GM13977 (cell line): ENCODE measurements at places on chromosomes 1 and 21.

DNA sequence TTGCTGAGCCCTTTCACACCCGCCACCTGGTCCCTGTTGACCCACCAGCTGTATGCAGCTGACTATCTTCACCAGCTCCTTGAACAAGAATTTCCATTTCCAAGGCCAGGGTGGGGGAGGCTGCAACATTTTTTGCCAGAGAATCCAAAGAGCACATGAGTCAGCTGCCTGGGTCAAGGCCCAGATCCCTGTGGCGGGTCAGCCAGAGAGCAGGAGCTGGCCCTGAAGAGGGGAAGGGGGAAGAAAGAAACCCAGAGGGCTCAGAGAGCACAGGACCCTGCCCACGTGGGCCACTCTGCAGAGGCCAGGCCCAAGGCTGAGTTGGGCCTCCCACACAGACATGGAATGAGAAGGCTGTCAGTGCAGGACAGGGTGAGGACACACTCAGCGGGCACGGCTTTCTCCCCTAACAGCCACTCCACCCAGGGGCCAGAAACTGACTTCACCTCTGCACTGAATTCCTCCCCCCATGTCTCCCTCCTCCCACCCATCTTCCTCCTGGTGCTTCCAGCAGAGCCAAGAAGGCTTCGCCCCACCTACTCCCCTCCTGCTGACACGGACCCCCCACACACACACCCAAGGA, 28.9 kb downstream of the S100A6 start:
- DNase-seq: no peak

GRCh38 chr1:27624467-27625178, 10.4 kb downstream of the FGR start:
- no peak for DNase-seq

DNA sequence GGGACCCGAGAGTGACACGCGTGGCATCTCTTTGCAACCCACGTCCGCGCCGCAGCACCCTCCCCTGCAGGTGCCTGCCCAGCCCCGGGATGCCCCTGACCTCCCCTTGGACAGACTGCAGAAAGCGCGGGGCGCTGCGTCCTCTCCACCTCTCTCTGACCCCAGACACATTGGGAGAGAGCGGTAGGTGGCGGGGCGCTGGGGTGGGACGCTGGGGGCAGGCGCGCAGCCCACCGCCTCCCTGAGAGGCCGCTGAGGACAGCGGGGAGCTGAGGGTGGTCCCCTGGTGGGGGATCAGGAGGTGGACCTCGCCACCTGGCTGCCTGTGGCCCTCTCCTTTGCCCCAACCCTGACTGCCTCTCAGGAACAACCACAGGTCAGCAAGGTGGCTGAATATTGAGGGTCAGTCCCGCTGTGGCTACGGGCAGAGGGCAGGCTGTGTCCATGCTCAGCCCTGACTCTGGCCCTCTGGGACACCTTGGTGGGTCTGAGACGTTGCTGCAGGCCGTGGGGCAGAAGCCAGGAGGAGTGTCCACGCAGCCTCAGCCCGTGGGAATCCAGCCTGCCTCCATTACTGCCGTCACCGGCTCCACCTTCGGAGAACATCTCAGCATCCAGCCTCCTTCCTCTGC, 761 bp upstream of the UBE2J2 start:
- no peak for DNase-seq

DNA sequence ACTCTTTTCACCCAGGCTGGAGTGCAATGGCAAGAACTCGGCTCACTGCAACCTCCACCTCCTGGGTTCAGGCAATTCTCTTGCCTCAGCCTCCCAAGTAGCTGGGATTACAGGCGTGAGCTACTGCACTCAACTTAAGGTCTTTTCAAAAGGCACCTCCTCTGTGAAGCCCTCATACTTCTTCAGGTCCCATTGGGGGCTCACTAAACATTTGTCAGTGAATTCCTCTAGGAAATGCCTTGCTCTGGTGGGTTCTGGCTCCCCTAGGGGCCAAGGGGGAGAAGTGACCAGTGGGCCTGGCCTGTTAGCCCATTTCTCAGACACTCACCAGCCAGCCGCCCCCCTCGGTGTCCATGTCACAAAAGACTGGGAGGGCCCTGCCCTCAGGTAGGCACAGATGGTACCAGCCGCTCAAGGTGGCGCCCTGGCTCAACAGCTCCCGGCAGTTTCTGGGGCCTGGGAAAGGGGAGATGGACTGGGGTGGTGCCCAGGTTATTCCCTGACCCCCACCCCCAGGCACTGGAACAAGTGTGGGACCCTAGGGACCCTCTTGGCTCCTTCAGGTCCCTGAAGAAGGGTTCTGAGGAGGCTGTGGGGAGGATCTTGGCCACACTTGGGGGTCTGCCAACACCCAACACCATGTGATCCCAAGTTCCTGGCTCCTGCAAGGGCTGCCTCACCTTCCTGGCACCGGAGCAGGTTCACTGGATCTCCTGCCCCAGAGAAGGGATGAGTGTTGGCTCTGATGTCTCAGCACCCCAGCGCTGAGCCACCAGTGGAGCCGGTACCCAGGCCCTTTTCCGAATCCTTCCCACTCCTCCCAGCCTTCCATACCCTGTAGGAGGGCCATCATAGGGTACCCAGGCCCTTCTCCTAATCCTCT, 1.6 kb downstream of the FCN3 start:
- DNase-seq: no peak

DNA sequence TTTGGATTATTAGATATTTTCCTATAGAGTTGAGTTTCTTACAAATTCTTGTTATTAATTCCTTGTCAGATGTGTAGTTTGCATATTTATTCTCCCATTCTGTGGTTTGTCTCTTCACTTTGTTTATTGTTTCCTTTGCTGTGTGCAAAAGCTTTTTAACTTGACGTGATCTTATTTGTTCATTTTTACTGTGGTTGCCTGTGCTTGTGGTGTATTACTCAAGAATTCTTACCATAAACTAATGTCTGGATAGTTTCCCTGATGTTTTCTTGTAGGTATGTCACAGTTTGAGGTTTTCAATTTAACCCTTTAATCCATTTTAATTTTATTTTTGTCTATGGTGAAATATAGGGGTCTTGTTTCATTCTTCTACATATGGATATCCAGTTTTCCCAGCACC, 72.1 kb upstream of the LHX8 start:
- no peak for DNase-seq

DNA sequence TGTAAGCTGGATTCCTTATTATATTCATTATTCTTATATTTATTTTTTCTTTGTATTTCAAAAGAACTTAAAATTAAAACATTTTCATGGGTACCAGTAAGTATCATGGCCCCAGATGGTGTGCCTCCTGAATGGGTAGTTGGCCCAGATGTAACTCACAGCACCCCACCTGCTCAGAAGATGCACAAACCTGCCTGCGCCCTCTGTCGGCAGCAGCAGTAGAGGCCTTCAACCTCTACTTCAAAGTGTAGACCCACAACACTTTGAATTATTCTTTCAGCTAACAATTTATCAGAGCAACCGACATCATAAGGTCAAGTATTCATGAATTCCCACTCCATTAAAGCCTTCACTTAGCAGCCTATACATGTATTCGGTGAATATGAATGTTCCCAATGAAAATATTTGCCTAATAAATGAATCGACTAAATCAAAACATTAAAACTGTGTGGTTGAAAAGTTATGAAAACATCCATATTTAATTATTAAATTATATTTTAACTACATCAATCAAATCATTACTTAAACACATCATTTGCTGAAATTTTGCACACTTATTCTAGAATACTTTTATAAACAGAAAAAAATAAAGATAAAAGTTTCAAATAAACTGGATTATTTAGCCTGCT, 25.4 kb downstream of the PIGM start:
- DNase-seq: peak; percentile 80

- no peak for DNase-seq
Observed at GRCh38 chr1:236890152-236891056, 95.3 kb downstream of the MTR start.

- no peak for DNase-seq
Observed at GRCh38 chr1:68958958-68959357, 462.1 kb upstream of the DEPDC1 start.

DNA sequence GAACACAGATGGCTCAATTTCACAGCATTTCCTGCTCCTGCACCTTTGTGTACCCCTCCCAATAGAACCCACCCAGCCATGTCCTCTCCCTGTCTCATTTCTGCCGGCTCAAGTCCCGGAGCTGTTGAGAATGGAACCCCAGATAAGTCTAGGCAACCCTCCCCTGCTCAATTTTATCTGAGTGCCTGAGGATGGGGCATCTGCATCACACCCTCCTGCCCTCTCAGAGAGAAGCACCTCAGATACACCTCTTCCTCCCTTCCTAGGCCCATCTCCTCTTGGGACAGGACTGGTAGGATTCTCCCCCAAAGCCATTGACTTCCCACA, 1.1 kb downstream of the KIF21B start:
- no peak for DNase-seq

- no peak for DNase-seq
Observed at GRCh38 chr1:175978926-175979325, 228.2 kb downstream of the COP1 start.

- no peak for DNase-seq
Observed at GRCh38 chr1:92662048-92662447, 122.9 kb downstream of the EVI5 start.

- no peak for DNase-seq
Observed at GRCh38 chr1:108503062-108503733, 53.1 kb downstream of the NBPF6 start.

DNA sequence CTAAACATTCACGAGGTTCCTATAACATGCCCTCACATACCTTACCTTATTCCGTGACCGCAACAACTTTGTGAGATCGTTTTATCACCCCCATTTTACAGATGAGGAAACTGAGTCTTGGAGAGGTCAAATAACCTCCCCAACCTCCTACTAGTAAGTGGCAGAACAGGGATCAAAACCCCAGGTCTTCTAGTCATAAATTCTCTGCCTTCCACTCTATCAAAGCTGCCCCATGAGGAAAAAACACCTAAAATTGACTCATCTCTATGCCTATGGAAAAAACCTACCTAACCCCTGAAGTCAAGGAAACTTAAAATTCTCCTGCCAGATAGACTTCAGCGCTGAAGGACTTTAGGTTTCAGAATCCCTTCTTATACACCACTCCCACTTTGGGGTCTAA, 69.5 kb upstream of the ERRFI1 start:
- no peak for DNase-seq

GRCh38 chr1:1022302-1023009, 2.5 kb downstream of the AGRN start:
- DNase-seq: no peak

DNA sequence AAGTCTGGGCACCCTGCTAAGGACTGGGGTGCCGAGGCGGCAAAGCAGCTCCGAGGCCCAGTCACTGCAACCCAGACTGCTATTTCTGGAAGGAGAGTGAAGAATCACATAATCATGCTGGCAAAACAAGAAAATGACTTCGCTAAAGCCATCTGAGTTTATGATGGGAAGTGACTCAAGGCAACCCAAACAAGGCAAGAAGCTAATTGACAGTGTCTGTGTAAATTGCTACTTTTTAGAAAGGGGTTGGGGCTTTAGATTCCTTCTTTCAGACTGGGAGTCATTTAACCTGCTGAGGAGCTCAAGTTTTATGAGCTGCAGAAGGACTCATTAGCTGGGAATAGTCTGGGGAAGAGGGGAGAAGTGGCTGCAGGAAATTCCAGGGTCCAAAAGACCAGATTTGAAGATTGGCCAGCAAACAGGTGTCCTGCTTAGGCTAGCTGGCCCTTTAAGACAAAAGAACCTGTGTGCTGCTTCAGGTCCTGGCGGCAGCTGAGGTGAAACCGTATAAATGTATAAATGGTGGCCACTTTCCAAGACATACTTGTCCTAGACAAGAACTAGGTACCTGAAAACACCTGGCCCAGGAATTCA, 28.1 kb downstream of the TSHB start:
- no peak for DNase-seq

GRCh38 chr1:1011396-1011949, 1.8 kb upstream of the ISG15 start:
- no peak for DNase-seq

DNA sequence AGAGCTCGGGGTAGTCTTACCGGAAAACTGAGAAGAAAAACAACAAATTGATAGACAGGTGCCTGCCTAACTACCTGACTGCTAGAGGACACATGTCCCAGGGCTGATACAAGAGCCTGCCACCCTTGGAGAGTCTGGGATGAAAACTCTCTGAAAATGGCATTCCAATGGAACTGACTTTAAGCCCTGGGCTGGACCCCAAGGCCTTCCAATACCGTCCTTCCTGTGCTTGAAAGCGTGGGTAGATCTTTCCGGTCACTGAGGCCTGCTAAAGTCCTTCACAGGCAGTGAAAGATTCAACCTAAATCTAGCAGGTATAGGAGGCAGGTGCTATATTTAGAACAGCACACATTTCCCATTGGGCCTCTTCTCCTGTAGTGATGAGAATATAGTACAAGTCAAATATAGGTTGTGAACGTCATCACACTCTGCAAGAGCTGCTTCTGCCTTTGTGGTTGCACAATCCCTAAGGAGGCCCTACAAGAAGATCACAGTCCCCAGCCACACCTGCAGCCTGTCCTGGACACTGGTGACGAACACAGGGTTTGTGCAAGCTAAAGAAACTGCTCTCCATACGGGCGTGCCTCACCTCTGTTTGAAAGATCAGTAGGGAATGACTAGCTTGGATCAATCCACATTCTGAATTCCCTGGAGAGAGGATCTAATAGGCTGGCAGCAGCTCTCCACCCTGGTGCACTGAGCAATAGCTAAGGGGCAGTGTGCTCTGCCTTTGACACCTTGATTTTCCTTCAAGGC, 876 bp upstream of the CHML start:
- no peak for DNase-seq

GRCh38 chr1:75522389-75522788, 88.5 kb downstream of the SLC44A5 start:
- no peak for DNase-seq

GRCh38 chr1:10613861-10614260, 139.1 kb downstream of the PEX14 start:
- no peak for DNase-seq

DNA sequence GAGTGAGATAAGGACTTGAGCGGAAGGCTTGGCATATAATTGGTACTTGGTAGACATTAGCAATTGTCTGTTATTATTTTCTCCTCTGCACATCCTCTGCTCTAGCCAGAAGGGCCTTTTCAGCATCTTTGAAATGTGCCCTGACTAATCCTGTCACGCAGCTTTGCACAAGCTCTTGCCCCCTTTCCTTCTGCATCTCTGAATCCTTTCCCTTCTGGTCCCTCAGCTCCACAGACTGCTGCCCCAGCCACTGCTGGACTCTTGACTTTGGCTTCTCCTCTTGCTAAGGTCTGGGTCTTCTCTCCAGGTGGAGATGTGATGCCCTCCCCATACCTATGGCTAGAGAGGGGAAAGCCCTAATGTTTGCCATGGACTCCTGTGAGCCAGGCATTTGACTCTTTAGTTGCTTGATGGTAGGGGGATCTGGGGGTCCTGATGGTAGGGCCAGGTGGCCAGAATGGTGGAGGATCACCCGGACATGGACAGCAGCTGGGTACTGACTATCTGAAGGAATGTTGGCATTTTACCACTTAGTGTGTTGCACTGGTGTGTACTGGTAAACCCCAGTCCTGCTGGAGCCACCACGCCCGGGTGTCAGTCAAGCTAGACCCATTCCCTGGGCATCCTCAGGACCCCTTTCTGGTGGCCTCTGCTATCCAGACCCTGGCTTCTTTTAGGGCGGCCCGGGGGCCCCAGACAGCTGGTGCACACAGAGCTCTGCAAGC, 4.4 kb downstream of the HPCA start:
- DNase-seq: no peak
